Keratinocyte (primary cell): ENCODE measurements at places on chromosomes 12 and 14.

DNA sequence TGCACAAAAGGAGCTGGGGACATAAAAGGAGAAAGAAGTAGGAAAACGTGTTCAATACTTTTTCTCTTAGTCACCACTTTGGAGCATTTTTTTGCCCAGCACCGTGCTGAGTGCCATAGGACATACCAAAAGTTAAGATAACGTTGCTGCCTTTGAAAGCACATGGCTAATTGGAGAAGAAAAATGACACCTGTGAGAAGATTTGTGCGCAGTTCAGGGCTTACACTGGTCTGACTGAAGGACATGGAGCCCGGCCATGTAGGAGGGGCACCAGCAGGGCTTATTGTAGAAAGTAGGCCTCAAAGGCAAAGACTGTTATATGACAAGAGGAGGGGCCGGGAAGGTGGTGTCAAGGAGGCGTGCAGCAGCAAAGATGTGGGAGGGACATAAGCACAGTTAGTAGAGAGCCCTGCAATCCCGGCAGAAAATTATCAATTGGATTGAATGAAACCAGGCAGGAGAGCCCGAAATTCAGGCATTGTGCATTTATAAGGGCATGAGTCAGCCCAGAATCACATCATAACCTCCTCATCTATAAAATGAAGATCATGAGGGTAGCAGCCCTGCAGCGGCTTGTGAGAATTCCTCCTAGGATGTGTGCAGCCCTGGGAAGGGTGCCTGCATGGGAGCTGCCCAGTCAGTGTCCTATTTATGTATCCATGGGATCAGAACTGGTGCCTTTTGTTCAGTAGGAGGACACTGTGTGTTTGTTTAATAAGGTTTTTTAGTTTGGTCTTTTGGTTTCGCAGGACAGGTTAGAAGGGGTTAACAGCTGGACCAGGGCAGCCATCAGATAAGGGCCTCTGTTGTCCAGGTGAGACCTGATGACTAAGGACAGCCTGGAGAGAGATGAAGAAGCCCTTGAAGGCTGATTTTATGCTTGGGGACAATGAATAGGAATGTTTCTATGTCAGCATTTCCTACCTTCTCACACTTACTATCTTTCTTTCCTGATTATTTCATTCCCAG lies 122.4 kb downstream of the GPR135 start:
- no peak for DNase-seq

GRCh38 chr14:34662561-34663088 lies 32.7 kb upstream of the SNX6 start:
- DNase-seq, result no peak

DNA sequence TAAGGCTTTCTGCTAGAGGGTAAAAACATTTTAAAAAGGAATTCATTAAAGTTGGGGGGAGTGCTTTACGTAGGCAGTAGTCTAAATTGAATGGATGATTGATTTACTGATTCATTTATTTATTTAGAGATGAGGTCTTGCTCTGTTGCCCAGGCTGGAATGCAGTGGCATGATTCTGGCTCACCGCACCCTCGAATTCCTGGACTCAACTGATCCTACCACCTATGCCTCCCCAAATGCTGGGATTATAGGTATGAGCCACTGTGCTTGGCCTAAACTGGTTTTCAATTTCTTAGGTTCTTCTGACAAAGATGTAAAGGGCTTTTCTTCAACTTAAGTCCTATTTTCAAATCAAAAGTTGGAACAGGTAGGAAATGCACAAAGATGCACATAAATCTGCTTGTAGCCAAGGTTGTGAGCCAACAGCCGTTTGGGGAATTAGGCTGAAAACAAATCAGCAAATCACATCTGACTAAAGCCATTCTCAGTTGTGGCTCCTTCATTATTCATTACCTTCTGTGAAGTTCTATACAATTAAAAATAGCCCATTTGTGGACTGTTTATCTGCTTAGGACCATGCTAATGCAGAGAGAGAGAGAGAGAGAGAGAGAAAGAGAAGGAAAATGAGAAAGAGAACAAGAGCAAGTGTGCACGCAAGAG lies 218.0 kb downstream of the PPM1H start:
- no peak for DNase-seq

- no peak for DNase-seq
Measured at GRCh38 chr14:77133720-77134338, 7.8 kb downstream of the ZDHHC22 start.
